Fibroblast of the aortic adventitia (primary cell): ENCODE measurements at places on chromosomes 11 and 22. TPM values are rescaled to one million over a fixed set of nuclear protein-coding genes. Genes with fewer than 3 reads are reported as not detected.
A peak's percentile ranks its signal among the peaks of the same experiment; 100 is the strongest.

DNA sequence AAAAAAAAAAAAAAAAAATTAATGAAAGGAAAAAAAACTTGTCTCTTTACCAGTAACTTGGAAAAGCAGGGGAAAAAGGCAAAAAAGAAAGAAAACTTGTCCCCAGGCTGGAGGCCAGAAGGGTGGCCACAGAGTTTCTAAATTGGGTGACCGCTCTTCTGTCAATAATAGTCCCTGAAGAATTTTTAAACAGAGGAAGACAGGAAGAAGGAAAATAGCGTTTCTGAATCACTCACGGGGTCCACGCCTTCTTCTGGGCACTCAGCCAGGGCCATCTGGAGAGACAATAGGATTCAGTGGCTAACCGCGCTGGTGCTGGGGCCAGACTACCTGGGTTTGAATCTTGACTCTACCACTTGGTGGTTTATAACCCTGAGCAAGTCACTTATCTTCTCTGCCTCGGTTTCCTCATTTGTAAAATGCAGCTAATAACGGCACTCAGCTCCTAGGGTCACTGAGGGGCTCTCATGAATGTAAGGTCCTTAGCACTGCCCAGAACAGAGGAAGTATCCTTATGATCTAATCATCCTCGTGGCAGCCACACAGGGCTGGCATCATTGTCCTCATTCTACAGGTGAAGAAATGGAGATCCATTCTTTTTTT is 7.0 kb downstream of the C11orf86 start:
- peak; percentile 89 for DNase-seq

DNA sequence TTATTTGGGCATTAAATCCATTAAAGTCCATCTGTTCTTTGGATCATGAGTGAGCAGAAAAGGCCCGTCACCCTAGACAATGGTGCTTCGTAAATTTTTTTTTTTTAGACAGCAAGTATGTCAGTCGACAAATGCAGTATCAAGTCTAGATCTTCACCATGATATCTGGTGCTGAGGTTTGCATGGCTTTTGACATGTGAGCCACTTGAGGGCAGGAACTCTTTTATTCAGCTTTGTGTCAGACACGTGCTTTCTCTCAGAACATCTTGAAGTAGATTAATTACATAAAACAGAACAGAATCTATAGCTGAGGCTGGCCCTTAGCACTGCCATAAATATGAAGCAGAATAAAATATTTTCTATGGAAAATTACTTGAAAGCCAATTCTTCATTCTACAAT is 62.9 kb upstream of the CARD18 start:
- DNase-seq = no peak

- no peak for DNase-seq
Observed at GRCh38 chr11:118343981-118344515, at the start of gene CD3G. CD3G (plus strand) TSS chr11:118344344; CDS start chr11:118344424, 80 bp downstream.

GRCh38 chr11:86050196-86050709 is 18.6 kb downstream of the PICALM start:
- no peak for DNase-seq

GRCh38 chr11:119178166-119178680 is 7.1 kb upstream of the NHERF4 start:
- no peak for DNase-seq

DNA sequence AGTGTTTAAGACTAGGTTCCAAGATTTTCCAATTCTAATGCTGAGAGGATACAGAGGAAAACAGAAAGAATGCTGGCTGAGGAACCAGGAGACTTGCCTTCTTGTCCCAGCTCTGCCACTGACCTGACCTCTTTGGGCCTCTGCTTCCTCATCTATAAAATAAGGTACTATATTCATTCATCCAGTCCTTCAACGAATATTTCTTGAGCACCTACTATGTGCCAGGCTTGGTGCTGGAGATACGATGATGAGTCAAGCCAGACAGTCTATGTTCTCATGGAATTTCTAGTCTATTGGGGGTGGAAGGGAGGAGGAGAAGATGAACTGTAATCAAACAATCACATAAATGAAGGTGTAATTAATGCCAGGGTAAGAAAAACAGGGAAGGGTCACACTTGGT is 27.8 kb upstream of the UPB1 start:
- no peak for DNase-seq

GRCh38 chr11:70205049-70205725 is 2.1 kb downstream of the FADD start:
- DNase-seq = peak; percentile 29

DNA sequence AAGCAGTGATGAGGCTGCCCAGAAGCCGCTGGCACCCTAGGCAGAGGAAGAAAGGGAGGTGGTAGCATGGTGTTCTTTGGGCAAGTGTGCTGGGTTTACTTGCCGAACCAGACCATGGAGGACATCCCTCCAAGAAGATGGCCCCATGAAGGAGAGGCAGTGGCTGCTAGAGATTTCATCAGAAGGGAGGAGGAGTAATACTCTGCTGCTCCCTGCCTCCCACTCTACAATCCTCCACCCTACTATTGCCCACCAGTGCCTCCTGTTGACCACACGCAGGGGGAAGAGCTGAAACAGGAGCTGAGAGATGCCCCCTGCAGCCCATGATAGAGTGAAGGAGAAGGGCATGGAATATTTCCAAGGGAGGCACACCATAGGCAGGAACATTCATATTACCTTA is 51.0 kb upstream of the PRSS23 start:
- no peak for DNase-seq

GRCh38 chr22:41178425-41178975 is 26.6 kb upstream of the L3MBTL2 start:
- DNase-seq = no peak

- no peak for DNase-seq
Observed at GRCh38 chr11:72007587-72007986, 8.9 kb downstream of the IL18BP start.

- DNase-seq = peak; percentile 10
Observed at GRCh38 chr11:113818426-113818825, 38.8 kb downstream of the CLDN25 start.

DNA sequence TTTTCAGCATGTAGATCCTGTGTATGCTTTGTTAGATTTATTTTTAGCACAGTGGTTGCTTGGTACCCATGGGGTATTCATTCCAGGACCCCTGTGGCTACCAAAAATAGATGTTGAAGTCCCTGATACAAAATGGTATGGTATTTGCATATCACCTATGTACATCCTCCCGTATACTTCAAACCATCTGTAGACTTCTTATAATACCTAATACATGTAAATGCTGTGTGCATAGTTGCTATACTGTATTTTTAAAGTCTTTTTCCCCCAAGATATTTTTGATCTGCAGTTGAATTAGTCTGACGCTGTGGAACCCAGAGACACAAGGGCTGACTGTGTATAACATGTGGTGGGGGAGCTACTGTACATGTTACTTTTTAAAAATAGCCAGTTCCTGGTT is 101.1 kb downstream of the ATXN10 start:
- DNase-seq = no peak

DNA sequence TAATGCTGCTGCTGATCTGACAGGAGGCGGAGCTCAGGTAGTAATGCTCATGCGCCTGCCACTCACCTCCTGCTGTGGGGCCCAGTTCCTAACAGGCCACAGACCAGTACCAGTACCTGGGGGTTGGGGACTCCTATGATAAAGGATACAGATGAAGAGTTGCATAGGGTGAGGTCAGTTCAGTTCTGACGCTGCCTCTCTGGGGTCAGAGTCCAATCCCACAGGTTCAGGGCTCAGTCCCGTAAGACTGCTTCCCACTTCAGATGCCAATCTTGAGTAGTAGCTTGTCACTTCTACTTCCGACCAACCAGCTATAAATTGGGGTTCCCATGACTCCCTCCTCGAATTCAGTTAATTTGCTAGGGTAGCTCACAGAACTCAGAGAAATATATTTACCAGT is 8.6 kb downstream of the ASRGL1 start:
- no peak for DNase-seq

- DNase-seq = no peak
Observed at GRCh38 chr11:57148621-57149020, 33.1 kb upstream of the LRRC55 start.

The ETS1 gene
- total RNA-seq = 35.5 and 35.7 TPM in 2 replicates

The EHF gene
- 0.18 TPM in 1 of 2 replicates, not detected in the other for total RNA-seq

The ROBO4 gene
- total RNA-seq = 1.3 and 3.3 TPM in 2 replicates

The DMC1 gene
- 1.3 and 5.3 TPM in 2 replicates for total RNA-seq

The CCDC73 gene
- total RNA-seq = not detected in 2 replicates

The TUBA8 gene
- total RNA-seq = 0.72 TPM in 1 of 2 replicates, not detected in the other

The OSM gene
- not detected in 2 replicates for total RNA-seq

The OR2AG1 gene
- total RNA-seq = not detected in 2 replicates
